ENCODE measurements at places on chromosomes 4 and X.
A peak's percentile ranks its signal among the peaks of the same experiment; 100 is the strongest.

- DNase-seq = no peak
These were observed 9.7 kb upstream of the TMEM184C start for GRCh38 chr4:147607471-147607870.

GRCh38 chr4:165461159-165461821 lies 82.5 kb downstream of the CPE start:
- DNase-seq = no peak

DNA sequence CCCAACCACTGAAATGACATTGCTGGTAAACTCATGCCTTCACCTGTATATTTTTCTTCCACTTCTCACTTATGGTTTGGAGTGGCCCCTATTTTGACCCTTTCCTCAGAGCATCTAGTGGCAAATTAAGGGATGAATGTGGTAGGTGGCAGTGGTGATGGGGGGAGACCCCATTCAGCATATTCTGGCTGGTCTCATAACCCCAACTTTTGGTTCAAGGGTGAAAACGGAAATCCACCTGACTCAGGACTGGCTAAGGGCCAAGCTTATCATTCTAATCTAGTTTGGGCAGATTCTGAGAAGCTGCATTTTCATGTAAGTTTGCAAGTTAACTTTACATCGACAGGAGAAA lies 47.0 kb upstream of the NSUN7 start:
- DNase-seq = no peak

GRCh38 chr4:108492816-108493595 lies 127.4 kb upstream of the RPL34 start:
- no peak for DNase-seq

- DNase-seq = no peak
These were observed 839 bp downstream of the QDPR start for GRCh38 chr4:17511051-17511450.

DNA sequence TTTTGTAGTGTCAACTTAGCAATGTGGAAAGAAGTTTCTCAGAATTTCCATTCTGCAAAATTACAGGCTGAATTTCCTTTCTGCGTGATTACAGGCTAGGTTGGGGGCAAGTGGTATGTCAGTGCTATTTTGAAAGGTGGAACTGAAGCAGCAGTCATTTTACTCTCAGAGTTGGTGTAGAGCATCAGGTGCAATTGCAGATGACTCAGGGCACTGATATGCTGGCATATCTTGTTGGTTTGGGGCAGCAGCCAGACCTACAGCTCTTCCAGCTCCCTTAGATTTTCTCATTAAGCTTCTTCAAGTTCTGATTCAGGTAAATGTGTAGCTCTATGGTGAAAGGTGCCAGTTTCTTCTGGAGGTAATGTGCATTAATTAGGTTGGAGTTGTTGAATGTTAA lies 930.7 kb upstream of the PCDH10 start:
- no peak for DNase-seq

- DNase-seq = no peak
These were observed 15.5 kb upstream of the HSD17B10 start for GRCh38 chrX:53449632-53450031.

GRCh38 chr4:174156239-174156826 lies 127.1 kb downstream of the FBXO8 start:
- DNase-seq = peak; percentile 23

GRCh38 chr4:122796801-122797404 lies 29.7 kb upstream of the FGF2 start:
- DNase-seq = no peak

DNA sequence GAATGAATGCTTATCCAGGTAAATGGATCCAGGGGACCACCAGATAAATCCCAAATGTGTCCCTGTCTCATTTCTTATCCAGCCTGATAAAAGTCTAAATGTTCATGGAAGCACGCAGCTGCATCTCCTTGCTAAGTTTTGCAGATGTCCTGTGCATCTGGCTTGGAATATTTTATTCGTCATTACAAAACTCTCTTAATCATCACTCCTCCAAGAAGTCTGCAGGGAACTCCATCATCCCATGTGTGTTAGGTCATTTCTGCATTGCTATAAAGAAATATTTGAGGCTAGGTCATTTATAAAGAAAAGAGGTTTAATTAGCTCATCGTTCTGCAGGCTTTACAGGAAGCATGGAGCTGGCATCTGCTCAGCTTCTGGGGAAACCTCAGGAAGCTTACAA lies 297.2 kb downstream of the HS3ST1 start:
- no peak for DNase-seq

All from NCI-H2081 treated with DMSO at 0.1 percent for 48 hours (cell line).